Hindlimb muscle (tissue), 1 donor: ENCODE measurements at places on chromosomes 12 and 14.

- DNase-seq, result no peak
Observed at GRCh38 chr12:32120419-32120818, 13.8 kb downstream of the BICD1 start.

DNA sequence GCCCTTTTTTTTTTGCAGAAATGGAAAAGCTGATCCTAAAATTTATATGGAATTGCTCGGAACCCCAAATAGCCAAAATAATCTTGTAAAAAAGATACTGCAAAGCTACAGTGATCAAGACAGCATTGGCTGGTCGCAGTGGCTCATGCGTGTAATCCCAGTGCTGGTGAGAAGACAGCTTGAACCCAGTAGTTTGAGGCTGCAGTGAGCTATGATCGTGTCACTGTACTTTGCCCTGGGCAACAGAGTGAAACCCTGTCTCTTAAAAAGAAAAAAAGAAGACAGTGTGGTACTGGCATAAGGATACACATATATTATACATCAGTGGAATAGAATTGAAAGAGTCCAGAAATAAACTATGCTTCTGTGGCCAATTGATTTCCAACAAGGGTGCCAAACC, 5.4 kb downstream of the ITGB7 start:
- DNase-seq, result no peak

GRCh38 chr14:90510159-90510558, 113.3 kb downstream of the CALM1 start:
- no peak for DNase-seq

DNA sequence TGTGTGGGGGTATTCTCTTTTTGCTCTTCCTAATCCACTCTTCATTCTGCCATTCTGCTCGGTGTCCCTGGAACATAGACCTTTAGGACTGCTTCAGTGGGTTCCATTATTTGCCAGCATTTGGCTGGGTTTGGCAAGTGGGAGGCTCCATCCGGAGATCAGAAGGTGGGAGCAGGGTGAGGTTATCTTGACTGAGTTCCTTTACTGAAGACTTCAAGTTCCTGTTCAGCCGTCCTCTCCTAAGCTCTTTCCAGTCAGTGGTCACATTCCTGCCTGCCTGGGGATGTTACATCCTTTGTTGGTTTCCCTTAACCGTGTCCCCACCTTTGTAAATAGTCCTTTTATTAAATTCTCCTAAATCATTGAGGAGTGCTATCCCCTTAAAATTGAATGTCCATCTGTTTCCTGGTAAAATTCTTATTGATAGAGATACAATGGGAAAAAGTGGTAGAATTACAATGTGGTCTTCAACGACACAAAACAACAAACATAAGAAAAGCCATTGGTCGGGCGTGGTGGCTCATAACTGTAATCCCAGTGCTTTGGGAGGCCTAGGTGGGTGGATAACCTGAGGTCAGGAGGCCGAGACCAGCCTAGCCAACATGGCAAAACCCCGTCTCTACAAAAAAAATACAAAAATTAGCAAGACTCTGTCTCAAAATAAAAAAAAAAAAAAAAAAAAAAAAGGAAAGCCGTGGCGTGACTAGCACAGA, 5.0 kb upstream of the MIA2 start:
- DNase-seq, result no peak

DNA sequence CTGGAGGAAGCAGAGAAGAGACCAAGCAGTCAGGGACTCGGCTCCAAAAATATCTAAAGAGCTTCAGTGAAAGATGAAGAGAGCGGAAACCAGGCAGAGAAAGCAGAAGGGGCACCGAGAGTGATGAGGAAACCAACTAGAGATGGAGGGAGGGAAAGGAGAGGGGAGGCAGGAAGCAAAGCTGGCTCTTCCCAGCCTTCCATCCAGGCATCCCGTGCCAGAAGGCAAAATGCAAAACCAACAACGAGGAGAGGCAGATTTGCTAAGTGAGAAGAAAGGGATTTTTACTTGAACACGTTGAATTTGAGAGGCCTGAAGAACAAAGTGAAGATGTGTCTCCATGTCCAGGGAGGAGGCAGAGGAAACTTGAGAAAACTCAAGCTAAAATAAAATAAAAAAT, 90.1 kb downstream of the NUAK1 start:
- DNase-seq, result no peak

GRCh38 chr12:131928080-131928710, 881 bp upstream of the PUS1 start:
- DNase-seq, result no peak

DNA sequence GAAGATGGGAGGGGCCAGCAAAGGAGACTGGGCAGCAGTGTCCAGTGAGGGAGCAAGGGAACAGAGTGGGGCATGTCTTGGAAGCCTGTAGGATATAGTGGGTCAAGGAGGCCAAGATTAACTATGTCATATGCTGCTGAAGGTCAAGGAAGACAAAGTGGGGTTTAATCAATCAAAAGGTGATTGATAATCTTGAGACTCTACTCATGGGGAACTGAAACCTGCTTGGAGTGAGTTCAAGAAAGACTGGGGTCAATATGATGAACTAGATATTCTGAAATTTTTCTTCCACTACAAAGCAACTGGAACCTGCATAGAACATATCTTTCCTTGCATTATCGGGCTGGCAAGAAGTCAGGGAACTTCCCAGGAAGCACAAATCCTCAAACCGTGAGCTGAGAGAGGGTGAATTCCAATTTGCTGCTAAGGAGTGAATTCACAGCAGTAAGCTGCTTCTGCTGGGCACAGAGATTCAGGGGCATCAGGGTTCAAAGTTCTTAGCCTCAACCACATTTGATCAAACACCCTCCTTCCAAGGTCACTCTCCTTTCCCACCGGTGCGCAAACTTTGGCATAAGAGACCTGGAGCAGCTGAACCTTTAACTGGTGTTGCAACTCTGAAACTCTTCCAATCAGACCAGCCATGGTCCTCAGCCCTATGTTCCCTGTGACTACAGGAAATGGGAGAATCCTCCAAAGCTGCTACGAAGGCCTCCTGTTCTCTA, 40.3 kb upstream of the DCD start:
- no peak for DNase-seq

DNA sequence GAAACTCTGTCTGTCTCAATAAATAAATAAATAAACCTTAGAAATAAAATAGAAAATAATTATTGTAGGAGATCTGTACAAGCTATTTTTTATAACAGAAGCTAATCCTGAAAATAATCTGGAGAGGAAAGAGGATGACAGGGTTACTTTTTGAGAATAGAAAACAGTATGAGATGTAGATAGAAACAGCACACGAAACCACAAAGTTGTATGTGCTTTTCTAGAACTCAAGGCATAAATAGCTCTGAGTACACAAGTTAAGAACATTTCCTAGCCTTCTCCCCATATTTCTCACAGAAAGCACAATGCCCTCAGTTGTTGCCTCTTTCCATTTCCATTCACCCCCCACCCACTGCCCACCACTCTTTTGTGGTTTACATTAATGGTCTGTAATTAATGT, 35.7 kb downstream of the SLC38A4 start:
- no peak for DNase-seq

DNA sequence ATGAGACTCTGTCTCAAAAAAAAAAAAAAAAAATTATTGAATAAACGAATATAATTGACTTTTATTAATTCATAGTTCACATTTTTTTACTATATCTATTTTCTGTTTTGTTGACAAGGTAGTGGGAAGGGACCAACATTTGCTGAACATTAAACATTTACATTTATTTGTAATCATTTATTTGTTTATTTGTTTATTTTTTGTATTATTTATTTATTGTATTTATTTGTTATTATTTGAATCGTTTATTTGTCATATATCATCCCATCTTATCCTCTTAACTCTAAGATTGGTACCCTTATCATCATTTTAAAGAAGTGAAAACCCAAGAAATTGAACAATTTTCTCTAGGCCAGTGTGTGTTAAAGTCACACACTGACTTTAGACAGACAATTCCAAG, 101.5 kb downstream of the SYT1 start:
- no peak for DNase-seq

DNA sequence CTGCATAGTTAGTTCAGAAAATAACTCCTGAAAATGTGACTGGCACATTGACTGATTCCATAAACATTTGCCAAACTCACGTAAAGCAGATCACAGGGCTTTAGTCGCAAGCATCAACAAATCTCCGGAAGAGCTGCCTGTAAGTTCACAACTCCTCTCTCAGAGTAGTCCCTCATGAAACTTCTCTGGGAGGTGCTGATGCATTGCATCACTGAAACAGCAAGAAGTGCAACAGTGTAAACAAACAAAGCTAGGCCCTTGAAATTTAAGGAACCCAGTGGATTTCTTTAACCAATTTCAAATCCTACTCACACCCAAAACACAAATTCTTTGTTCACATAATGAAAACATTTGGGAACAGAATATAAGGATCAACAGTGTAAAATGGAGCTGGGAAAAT, 1691.7 kb upstream of the FLRT2 start:
- DNase-seq, result no peak

GRCh38 chr14:90061685-90062126, at the start of gene KCNK13:
TSS of gene KCNK13 (plus strand) at chr14:90061994. CDS start at chr14:90062206, 212 bp downstream.
- DNase-seq, result no peak

- DNase-seq, result no peak
Observed at GRCh38 chr14:101500681-101501080, 60.6 kb upstream of the DIO3 start.

- DNase-seq, result no peak
Observed at GRCh38 chr12:1091350-1091749, 100.3 kb downstream of the ERC1 start.

- no peak for DNase-seq
Observed at GRCh38 chr12:15056218-15056617, 83.4 kb downstream of the PDE6H start.

DNA sequence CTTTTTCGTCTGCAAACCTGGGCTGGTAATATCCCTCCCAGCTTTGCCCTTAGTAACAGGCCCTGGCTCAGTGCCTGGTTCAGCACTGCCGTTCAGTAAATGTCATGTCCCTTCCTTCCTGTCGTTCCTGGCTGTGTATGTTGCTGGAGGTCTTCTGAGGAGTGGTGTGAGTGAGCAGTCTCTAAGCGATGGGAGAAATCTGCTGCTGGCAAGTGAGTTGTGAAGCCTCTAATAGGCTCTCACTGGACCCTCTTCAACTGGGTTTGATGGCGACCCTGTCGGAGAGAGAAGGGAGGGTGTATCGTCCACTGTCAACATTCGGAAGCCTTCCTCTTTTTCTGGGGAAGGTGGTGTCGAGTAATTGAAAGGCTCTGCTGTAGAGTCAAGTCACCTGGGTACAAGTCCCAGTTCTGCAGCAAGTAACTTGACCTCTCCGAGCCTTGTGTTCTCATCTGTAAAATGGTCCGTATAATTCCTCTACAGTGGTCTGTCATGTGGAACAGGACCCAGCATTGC, 62.8 kb downstream of the HRK start:
- DNase-seq, result peak; percentile 38

DNA sequence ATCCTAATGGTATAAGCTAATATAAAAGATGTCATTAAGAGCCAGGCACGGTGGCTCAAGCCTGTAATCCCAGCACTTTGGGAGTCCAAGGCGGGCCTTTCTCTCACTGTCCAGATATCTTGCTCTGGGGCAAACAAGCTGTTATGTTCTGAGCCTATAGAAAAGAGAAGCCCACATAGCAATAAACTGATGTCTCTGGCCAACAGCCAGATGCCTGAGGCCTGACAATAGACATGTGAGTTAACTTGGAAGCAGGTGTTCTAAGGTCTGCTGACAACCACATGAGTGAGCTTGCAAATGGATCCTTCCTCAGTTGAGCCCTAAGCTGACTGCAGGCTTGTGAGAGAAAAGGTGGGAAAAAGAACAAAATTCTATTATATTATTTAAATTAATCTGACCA, 25.0 kb downstream of the YAF2 start:
- no peak for DNase-seq

DNA sequence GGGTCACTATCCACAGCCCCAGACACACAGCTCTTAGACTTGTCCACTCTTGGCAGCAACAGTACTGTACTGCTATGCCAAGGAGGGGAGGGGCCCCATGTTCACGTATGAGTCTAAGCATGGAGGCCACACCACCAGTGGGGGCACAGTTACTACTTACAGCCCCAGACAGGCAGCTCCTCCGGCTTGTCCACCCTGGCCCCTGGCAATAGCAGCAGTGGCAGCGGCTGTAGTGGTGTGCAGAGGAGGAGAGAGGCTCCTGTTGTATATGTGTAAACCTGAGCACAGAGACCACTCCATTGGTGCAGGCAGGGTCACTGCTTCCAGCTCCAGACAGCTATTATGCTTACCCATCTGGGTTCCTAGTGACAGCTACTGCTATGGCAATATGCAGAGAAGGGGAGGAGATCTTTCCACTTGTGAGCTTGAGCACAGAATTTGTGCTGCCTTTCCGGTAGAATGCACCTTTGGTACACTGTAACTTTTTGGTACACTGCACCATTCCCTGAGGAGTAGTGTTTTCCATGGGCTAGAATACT, 113.2 kb downstream of the RAD51B start:
- DNase-seq, result no peak

GRCh38 chr12:82694970-82695369, 8.3 kb downstream of the TMTC2 start:
- no peak for DNase-seq

GRCh38 chr12:68761901-68762630, 16.1 kb downstream of the SLC35E3 start:
- DNase-seq, result no peak

- DNase-seq, result no peak
Observed at GRCh38 chr12:51536159-51536558, 54.9 kb upstream of the SCN8A start.

- DNase-seq, result peak; percentile 41
Observed at GRCh38 chr12:132197581-132198354, 53.5 kb downstream of the NOC4L start.

DNA sequence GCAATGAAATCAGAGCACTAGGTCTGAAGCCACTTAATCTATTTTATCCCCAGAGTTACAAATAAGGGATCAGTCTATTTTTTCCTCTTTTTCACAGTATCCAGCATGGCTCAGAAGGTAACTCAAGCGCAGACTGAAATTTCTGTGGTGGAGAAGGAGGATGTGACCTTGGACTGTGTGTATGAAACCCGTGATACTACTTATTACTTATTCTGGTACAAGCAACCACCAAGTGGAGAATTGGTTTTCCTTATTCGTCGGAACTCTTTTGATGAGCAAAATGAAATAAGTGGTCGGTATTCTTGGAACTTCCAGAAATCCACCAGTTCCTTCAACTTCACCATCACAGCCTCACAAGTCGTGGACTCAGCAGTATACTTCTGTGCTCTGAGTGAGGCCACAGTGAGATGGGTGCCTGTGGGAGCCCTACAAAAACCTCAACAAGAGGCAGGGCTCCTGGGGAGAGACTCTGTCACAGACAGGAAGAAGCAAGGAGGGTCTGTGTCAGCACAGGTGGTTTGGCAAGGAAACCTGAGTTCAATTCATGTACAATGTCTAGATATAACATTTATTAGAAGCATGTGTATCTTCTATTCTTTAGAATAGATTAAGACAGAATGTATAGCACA, 334.3 kb upstream of the OR4E1 start:
- no peak for DNase-seq
